HFF-Myc (cell line): ENCODE measurements at places on chromosomes 4 and X.
A peak's percentile ranks its signal among the peaks of the same experiment; 100 is the strongest.

DNA sequence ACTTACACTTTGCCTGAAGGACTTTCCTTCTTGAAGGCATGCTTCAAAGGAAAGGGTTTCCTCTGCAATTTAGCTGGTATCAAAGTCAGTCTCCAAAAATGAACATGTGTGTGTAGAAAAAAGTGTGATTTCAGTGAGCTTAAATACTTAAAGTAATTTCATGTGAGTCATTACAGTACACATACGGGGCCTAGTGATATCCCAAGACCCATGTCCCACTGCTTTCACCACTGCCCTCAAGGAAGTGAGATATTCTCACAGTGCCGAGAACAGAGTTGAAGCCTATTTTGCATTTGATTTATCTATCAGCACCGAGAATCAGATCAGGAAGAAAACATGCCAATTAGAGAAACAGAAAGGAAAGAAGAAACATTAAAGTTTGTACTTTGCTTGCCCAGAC is 61.0 kb downstream of the CHST7 start:
- no peak for DNase-seq

- DNase-seq, result peak; percentile 20
Observed at GRCh38 chr4:112938461-112939058, 110.9 kb upstream of the ANK2 start.

DNA sequence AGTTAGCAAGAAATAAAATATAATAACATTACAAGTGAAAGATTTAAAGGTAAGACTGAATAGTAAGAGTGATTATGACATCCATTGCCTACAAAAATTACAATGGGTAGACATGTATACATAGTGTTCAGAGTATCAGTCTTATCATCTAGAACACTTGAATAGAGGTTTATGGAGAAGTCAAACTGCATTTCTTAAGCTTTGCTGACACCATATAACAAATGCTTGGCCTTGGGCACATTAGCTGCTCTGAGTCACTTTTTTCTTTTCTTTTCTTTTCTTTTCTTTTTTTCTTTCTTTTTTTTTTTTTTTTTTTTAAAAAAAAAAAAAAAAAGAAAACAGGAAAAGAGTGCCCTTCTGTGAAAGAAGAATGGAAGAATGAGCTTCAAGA is 220.0 kb downstream of the SPCS3 start:
- no peak for DNase-seq

DNA sequence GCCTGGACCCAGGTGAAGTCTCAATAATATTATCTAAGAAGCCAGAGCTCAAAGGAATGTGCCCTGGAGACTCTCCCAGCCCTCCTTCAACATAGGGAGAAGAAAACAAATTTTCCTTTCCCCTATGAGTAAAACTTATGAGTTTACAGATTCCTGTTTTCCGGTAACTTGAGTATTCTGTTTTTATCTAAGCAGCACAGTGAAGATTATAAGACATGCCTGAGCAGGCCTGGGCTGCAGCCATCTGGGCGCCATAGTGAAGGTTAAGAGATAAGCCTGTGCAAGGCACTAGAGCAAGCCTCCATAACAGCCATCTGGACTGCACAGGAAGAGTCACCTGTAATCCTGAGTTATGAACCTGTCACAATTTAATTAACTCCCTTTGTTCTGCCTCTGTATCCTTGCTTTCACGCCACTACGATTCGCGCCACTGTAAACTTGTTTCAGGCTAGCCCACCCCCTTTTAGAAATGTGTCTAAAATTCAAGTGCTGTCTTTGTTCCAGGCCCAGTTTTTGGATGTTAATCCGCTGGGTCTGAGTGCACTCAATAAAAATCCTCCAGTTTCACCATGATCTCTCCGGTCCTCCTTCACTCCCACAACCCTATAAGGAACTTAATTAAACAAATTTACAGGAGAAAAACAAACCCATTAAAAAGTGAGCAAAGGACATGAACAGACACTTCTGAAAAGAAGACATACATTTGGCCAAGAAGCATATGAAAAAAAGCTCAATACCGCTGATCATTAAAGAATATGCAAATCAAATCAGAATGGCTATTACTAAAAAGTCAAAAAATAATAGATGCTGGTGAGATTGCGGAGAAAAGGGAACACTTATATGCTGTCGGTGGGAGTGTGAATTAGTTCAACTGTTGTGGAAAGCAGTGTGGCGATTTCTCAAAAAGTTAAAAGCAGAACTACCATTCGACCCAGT is 189.5 kb downstream of the APBB2 start:
- DNase-seq, result no peak

- DNase-seq, result no peak
Observed at GRCh38 chrX:72238183-72238582, 644 bp downstream of the ERCC6L start.

GRCh38 chrX:129678614-129679195 is 23.9 kb upstream of the APLN start:
- DNase-seq, result no peak

DNA sequence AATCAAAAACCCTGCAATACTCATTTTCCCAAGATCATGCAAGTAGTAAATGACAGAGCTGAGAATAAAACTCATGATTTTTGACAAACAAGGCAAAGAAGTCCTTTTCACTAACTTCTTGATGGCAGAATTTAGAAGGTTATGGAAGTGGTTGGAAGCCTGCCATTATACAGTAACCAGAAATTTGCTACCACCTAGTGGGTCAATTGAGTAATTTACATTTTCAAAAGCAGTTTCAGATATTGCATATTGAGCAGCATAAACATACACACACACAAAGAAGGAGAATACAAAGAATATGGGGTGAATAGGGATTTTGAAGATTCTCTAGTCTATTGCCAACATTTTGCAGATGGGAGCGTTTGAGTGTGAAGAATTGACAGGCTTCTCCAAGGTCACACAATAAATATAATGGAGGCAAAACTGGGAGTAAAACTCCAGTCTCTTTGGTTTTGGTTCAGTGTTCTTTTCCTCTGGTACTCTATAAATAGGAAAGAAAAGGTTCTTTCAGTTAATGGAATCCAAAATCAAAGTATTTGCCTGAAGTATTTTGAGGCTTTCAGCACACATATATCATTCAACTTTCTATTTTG is 70.2 kb downstream of the GC start:
- DNase-seq, result peak; percentile 15

GRCh38 chr4:11223311-11223710 is 205.4 kb downstream of the HS3ST1 start:
- DNase-seq, result no peak

- no peak for DNase-seq
Observed at GRCh38 chrX:57929373-57929772, 19.1 kb upstream of the ZXDA start.

DNA sequence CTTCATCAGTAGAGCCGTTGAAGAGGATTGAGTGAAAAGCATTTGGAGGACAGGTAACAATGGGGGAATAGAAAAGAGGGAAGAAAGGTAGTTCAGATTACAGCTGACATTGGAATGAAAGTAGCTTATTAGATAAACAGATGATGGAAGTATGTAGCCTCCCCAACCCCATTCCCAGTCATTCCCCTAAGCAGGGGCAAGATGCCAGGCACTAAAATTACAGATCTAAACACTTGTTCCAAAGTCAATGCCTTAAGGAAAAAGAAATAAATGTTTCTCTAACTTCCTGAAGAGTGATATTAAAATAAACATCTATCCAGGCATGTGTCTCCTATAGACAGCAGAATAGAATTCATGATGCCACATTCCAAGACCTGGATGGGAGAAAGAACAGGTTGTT is 350.8 kb downstream of the PDGFC start:
- DNase-seq, result no peak

- no peak for DNase-seq
Observed at GRCh38 chr4:6622744-6623143, 17.7 kb upstream of the MRFAP1 start.

GRCh38 chr4:4455210-4455865 is 68.4 kb downstream of the NSG1 start:
- DNase-seq, result no peak

GRCh38 chrX:73965833-73966232 is 338.1 kb upstream of the ZCCHC13 start:
- no peak for DNase-seq

GRCh38 chrX:10254739-10255138 is 98.0 kb downstream of the CLCN4 start:
- DNase-seq, result no peak
